Activated CD4-positive, alpha-beta memory T cell treated with anti-CD3 and anti-CD28 coated beads for 36 hours (primary cell): ENCODE measurements at places on chromosomes 3 and 15. TPM values are rescaled to one million over a fixed set of nuclear protein-coding genes. Genes with fewer than 3 reads are reported as not detected.
A peak's percentile ranks its signal among the peaks of the same experiment; 100 is the strongest.

DNA sequence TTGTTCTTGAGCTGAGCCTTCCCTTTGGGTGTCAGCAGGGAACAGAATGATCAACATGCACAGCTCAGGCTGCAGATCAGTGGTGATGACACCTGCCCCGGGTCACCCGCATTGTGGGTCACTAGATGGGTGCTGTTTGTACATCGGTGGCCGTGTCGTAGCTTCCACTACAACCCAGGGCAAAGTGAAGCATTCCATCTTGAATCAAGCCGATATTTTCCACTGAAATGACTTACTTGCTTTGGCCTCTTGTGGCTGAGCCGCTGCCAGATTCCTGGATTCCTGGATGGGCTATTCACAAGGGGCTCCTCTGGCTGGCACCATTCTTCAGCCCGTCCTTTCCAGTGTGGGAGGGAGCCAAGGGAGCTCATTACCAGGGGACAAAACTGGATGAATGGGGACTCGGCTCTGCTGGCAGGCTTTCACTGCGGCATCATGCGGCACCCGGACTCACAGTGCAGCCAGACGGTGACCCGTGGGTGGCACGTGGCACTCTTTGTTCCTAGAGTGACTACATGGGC, 65.6 kb downstream of the SLCO3A1 start:
- peaks cover 12% of the 10 kb centered on the region for H3K36me3 ChIP-seq
- no peaks in the 10 kb centered on the region for H3K27me3 ChIP-seq

- peak overlapping the region; percentile 6 for H3K4me3 ChIP-seq
- peaks cover 83% of the 10 kb centered on the region for H3K4me1 ChIP-seq
- peaks cover 9% of the 10 kb centered on the region for H3K36me3 ChIP-seq
- peak overlapping the region; percentile 30 for H3K27ac ChIP-seq
- H3K27me3 ChIP-seq: no peaks in the 10 kb centered on the region
Measured at GRCh38 chr3:31565288-31565687, 32.6 kb downstream of the STT3B start.

The ZIC1 gene
- not detected for total RNA-seq

GRCh38 chr3:184017672-184018423, at the start of gene ABCC5:
Gene ABCC5, minus strand, starts transcription at chr3:184017884. Its CDS starts 3,492 bp downstream, at chr3:184014392.
- peaks cover 23% of the 10 kb centered on the region for H3K4me1 ChIP-seq
- H3K27me3 ChIP-seq: peaks cover 5% of the 10 kb centered on the region
- peak; percentile 89 for DNase-seq
- H3K27ac ChIP-seq: peak within 1 kb of the TSS; percentile 85
